ENCODE measurements at places on chromosomes 2 and 18. TPM values are rescaled to one million over a fixed set of nuclear protein-coding genes. Genes with fewer than 3 reads are reported as not detected.

Gene NYAP2
- 0.19 TPM for total RNA-seq

Gene ATL2
- 52.8 TPM for total RNA-seq

Gene LRRC30
- not detected for total RNA-seq

Gene BARD1
- 22.3 TPM for total RNA-seq

Gene YES1
- total RNA-seq: 12.1 TPM

Gene KCNG2
- not detected for total RNA-seq

Gene RESP18
- total RNA-seq: not detected

Gene XIRP2
- not detected for total RNA-seq

Gene DPP4
- 34.6 TPM for total RNA-seq

Gene G6PC2
- not detected for total RNA-seq

Gene TMEM169
- 1.5 TPM for total RNA-seq

Gene PXDN
- total RNA-seq: not detected

Data from activated T-helper 17 cell treated with anti-CD3 and anti-CD28 coated beads, Interleukin-2, amount 50 U/mL, for 72 hours (primary cell).